ENCODE measurements at places on chromosomes 5 and 9.
A peak's percentile ranks its signal among the peaks of the same experiment; 100 is the strongest.

GRCh38 chr5:43209833-43210232, 17.8 kb downstream of the NIM1K start:
- DNase-seq, result no peak

DNA sequence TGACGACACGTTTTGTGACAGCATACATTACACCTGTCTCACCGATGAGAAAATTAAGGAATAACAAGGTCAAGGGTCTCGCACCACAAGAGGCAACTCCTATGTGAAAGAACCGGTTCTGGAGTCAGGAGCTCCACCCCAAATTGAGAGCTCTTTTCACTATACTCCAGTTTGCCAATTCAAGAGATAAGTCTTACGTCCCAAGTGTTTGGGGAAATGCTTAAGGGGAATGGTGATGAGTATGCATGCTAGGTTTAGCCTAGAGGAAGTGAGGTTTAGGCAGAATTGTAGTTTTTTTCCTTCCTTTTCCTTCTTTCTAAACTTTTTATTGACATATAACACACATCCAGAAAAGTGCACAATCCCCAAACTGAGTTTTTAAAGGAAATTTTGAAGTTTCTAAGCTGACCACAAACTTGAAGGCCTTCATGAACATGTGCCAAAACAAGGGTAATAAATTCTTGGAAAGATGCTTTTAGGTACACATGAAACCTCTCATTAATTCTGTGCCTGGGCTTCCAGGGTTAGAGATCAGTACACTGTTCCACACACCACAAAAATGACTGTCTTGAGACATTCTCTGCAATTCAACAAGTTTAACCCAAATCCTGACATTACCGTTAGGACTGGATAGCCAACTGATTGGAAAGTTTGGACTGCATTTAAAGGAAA, 127.6 kb upstream of the SLC1A3 start:
- no peak for DNase-seq

DNA sequence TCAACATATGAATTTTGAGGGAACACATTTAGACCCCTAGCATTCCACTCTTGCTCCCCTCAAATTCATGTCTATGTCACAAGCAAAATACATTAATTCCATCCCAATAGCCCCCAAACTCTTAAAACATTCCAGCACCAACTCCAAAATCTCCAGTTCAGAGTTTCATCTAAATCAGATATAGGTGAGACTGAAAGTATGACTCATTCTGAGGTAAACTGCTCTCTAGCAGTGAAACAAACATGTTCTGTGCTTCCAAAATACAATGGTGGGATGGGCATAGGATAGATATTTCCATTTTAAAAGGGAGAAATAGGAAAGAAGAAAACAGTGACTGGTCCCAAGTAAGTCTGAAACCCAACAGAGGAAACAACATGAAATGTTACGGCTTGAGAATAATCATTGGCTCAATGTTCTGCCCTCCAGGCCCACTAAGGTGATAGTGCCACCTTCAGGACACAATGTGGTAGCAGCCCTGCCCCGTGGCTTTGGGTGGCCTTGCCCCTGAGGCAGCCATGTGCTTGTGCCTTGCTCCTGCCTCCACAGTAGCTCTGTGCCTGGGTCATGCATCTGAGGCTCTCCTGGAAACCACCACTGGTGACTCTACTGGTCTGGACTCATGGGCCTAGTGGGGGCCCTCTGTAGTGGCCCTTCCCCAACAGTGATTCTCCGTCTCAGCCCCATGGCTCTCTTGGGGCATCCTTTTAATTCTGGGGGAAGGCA, 36.4 kb upstream of the IPPK start:
- no peak for DNase-seq

DNA sequence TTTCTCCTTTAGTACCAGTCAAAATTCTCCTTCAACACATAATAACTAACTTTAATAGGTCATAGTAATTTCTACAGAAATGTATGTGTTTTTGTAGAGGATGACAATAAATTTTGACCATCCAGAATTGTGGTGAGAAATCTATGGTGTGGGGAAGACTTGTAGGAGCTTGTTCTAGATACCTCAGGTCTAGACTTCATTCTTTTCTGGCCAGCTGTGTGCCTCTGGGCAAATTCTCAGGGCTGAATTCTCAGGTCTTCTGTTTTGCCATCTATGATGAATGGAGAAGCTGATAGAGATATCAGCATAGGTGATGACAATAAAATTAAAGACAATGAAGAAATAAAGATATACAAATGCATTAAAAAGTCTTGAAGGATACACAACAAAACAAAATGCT, 298.6 kb upstream of the MEF2C start:
- DNase-seq, result no peak

- no peak for DNase-seq
These were observed 339.4 kb downstream of the CHSY3 start for GRCh38 chr5:130243641-130244040.

DNA sequence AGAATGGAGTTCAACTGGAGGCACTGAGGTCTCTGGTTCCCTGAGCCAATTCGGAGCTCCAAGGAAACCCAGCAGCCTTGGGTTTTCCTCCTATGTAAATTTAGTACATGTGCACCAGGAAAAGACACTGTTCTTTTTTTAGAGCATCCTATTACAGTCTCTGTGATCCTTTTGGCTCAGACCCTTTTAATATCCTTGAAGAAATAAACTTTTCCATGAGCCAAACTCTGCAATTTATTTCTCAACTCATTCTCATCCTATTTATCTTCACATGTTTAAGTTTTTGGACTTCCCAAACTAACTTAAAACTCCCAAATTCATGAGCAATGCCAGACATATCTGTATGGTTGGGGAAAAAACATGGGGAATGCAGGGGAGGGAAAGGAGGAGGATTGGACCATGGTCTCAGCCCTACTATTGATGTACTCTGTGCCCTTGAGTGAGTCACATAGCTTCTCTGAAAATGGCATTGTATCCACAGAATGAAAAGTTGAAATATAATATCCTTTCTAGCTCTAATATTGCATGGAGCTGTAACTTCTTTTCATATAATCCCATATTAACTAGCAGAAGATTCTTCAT, 76.6 kb downstream of the PAPPA start:
- no peak for DNase-seq

DNA sequence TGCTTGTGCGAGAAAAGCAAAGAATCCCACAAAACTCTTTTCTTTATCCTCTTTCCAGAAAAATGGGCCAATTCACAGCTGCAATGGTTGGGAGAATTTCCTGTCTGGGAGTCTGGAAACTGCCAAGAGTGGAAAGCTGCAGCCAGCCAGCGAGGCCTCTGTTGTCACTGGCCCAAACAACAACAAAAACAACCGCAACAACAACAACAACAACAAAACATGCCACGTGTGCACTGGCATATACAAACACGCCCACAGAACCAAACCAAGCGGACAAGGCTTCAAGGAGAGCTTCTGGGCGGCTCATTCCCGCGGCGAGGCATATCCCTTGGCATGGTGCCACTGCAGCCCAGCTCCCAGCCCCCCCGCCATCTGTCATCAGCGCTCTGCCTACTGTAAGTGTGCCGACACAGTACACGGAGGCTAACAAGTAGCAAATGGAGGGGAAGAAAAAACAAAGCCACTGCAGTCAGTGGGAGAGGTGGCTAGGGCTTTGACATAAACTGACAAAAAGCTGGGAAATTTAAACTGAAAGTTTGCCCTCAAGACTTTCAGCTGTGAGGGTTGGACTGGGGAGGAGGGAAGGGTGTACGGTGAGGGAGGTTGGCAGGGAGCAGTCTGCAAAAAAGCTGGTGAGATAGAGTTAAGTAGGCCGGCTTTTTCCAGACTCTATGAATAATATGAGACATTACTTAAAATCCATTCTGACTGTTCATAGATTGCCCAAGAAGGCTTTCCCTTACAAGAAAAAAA, 165.0 kb upstream of the ZNF462 start:
- no peak for DNase-seq

GRCh38 chr9:91302831-91303230, 58.9 kb downstream of the AUH start:
- DNase-seq, result no peak

DNA sequence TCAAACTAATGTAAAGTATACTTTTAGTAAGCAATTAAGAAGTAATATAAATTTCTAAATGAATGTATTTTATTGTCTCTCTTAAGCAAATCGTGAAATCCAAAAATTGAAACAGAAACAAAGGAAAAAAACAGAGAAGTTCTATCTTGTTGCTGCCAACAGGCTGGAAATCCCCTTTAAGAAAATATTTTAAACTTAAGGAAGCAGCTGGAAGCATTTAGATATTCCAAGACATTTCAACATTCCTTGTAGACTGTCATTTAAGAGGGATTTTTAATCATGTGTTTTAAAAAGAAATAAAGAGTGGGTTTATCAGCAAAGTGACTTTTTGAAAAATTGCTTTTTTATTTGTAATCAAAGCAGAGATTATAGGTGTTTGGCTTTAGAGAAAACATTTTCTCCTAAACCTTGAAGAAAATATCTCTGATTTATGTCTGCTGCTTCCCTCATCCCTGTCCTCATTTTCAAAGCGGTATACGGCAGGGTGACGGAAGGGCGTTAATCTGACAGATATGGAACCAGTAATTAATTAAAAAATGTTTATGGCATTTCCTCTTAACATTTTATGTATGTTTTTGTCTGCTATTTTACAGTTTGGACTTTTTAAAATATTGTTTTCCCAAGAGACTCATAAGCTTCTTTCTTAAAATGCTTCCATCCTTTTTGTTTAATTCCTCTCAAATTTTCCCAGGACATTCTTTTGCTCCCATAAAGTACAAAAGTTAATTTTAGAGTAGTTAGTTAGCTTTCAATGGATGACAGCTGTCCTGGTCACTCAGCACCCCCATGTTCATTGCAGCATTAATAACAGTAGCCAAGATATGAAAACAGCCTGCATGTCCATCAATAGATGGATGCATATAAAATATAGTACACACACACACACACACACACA, 245.6 kb downstream of the LURAP1L start:
- DNase-seq, result no peak

- no peak for DNase-seq
These were observed 48.4 kb downstream of the PCA3 start for GRCh38 chr9:76812591-76812990.

- DNase-seq, result no peak
These were observed 141.5 kb downstream of the TRPM3 start for GRCh38 chr9:70979966-70980365.

- DNase-seq, result no peak
These were observed 40.5 kb downstream of the OLFM1 start for GRCh38 chr9:135127718-135128670.

- no peak for DNase-seq
These were observed 120.6 kb downstream of the C9orf50 start for GRCh38 chr9:129500161-129500862.

- peak; percentile 78 for DNase-seq
These were observed 48.6 kb downstream of the RGS3 start for GRCh38 chr9:113511856-113512761.

All from stimulated activated CD4-positive, alpha-beta T cell treated with anti-CD3 and anti-CD28 coated beads, TNF-alpha, amount 100 ng/mL, for 24 hours (primary cell).